ENCODE measurements at places on chromosomes 3 and 15. TPM values are rescaled to one million over a fixed set of nuclear protein-coding genes. Genes with fewer than 3 reads are reported as not detected.

MGA gene
- 36.1 TPM for total RNA-seq

- H3K4me3 ChIP-seq: no peak overlapping the region
- H3K27me3 ChIP-seq: no peaks in the 10 kb centered on the region
- H3K36me3 ChIP-seq: no peaks in the 10 kb centered on the region
- no peak for DNase-seq
- H3K4me1 ChIP-seq: no peaks in the 10 kb centered on the region
Measured at GRCh38 chr3:96039632-96040031, 774.8 kb upstream of the EPHA6 start.

GRCh38 chr15:70179309-70179892, 81.7 kb upstream of the TLE3 start:
- DNase-seq: no peak
- H3K27me3 ChIP-seq: peaks cover 25% of the 10 kb centered on the region
- no peaks in the 10 kb centered on the region for H3K36me3 ChIP-seq
- H3K27ac ChIP-seq: no peak overlapping the region

DNA sequence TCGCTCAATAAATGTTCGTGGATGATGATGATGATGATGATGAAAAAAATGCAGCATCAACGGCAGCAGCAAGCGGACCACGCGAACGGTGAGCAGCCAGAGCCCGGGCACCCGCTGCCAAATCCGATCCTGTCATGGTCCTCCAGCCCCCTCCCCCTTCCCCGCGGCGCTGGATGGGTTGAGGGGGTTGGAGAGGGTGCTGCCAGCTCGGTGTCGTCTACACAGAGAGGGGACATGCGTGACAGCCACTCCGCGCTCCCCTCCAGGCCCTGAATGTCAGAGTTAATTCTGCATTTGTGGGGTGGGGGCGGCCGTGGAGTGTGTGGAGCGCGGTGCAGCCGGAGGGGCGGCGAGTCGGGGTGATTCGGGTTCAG, 722 bp downstream of the CACNA1D start:
- no peak overlapping the region for H3K27ac ChIP-seq
- peaks cover 2% of the 10 kb centered on the region for H3K36me3 ChIP-seq
- DNase-seq: no peak
- peaks cover 63% of the 10 kb centered on the region for H3K27me3 ChIP-seq
- peaks cover 9% of the 10 kb centered on the region for H3K4me1 ChIP-seq
- H3K4me3 ChIP-seq: no peak overlapping the region

DNA sequence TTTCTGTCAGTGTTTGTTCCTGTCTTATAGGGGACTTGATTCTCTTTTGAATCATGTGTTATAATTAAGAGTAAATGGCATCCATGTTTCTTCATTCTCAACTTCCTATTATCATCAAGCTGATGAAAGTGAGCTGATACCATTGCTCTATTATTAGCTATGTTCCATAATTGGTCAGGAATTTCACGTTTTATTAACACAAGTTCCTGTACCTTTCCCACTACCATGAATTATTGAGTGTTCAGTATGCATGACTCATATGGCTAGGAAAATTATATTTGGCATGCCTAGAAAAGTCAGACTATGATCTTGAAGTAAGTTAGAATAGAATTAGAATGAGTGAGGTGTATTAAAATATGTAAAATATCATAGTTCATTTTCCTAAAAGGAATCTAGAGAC, 278.9 kb upstream of the LRRC3B start:
- no peaks in the 10 kb centered on the region for H3K4me1 ChIP-seq
- no peak for DNase-seq
- no peaks in the 10 kb centered on the region for H3K27me3 ChIP-seq
- H3K27ac ChIP-seq: no peak overlapping the region
- no peak overlapping the region for H3K4me3 ChIP-seq
- H3K36me3 ChIP-seq: no peaks in the 10 kb centered on the region

ADGRG7 gene
- 27.0 TPM for total RNA-seq

SLC38A3 gene
- total RNA-seq: not detected

COL8A1 gene
- not detected for total RNA-seq

HIGD2B gene
- total RNA-seq: 0.24 TPM

CCDC39 gene
- total RNA-seq: not detected

CADPS gene
- total RNA-seq: not detected

GRCh38 chr3:76908156-76908555, 131.7 kb upstream of the ROBO2 start:
- H3K36me3 ChIP-seq: no peaks in the 10 kb centered on the region
- DNase-seq: no peak
- no peak overlapping the region for H3K4me3 ChIP-seq
- no peak overlapping the region for H3K27ac ChIP-seq

DNA sequence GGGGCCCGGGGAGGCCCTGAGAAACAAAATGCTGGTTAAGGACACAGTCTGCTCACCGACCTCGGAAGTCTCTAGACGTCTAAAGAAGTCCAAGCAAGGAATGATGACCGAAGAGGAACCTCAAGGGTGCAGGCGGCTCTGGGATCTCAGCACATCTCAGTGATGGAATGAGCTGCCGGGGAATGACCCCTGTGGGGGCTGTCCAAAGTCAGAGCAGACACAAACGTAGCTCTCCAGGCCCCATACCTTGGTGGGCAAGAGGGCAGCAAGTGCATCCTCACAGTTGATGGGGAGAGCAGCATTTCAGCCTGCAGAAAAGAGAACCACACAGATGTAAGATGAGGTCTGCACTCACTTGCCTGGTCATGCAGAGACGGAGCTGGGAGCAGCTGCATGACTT, 129.1 kb downstream of the IGF1R start:
- H3K27ac ChIP-seq: no peak overlapping the region
- H3K27me3 ChIP-seq: peaks cover 2% of the 10 kb centered on the region
- H3K4me3 ChIP-seq: no peak overlapping the region
- no peak for DNase-seq

DNA sequence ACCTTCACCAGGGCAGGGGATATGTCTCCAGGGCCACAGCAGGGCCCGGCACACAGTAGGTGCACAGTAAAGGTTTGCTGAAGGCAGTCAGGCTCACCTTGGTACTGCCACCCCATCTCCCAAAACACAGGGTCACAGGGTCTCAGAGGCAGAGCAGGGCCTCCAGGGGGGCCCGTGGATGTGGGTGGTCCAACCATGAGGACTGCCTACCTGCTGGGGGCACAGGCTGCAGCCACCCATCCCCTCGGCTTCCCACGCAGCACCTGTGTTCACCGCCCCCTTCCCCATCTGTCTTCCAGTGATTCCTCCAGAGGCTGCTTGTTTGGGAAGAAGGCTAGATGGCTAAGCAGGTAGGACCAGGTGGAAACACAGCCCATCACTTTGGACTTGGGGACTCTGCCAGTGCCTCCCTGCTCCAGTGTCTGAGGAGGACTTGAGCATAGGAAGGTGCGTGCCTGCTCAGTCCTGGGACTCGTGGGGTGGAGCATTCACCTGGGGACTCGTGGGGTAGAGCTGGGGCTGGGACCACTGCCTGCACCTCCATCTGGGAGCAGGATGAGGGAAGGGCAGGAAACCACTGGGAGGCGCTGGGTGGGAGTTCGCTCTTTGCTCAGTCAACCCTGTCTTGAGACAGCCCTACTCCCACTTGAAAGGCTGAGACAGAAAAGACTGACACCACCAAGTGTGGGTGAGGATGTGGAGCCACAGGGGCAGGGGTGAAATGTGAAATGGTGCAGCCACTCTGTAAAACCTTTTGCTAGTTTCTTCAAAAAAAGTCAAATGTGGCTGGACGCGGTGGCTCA, 18.8 kb upstream of the PLXND1 start:
- DNase-seq: no peak
- peaks cover 26% of the 10 kb centered on the region for H3K4me1 ChIP-seq
- peaks cover 11% of the 10 kb centered on the region for H3K27me3 ChIP-seq
- H3K4me3 ChIP-seq: no peak overlapping the region
- H3K36me3 ChIP-seq: no peaks in the 10 kb centered on the region

- H3K4me1 ChIP-seq: no peaks in the 10 kb centered on the region
- no peaks in the 10 kb centered on the region for H3K36me3 ChIP-seq
- no peak overlapping the region for H3K4me3 ChIP-seq
- no peak for DNase-seq
- H3K27ac ChIP-seq: no peak overlapping the region
- no peaks in the 10 kb centered on the region for H3K27me3 ChIP-seq
Measured at GRCh38 chr3:55626279-55626665, 139.2 kb upstream of the WNT5A start.

DNA sequence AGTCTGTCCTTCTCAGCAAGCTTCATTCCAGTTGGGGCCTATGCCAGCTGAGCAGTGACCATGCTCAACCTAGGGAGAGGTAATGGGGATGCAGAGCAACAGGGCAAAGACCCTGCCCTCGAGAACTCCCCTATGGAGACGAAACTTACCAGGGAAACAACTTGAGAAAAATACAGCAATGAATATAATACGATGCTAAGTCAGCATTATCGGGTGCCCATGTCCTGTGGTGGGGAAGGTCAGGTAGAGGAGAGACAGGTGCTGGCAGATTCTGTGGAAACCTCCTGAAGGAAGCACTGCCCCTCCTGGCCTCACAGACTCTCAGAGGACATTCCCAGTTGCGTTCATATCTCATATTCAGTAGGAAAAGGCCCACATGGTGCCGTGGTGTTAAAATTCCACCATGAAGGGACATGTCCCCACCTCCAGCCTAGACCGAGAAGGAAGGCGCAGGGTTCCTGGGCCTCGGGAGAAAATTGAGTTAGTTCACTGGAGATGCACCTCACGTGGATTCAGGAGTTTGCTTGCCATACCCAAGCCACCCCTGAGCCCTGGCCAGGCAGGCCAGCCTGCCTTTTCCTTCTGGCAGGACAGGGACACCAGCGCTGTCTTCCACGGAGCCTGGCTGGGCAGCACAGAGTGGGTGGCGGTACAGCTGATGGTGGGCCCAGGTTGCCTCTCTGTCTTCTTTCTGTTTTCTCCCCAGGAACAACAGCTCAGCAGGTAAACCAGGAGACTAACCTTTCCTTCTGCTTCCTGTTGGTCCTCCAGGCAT, 62.4 kb downstream of the BOC start:
- H3K27ac ChIP-seq: no peak overlapping the region
- no peaks in the 10 kb centered on the region for H3K36me3 ChIP-seq
- no peak for DNase-seq
- H3K4me1 ChIP-seq: peaks cover 6% of the 10 kb centered on the region
- no peak overlapping the region for H3K4me3 ChIP-seq

PDCD10 gene
- 72.2 TPM for total RNA-seq

ASB14 gene
- not detected for total RNA-seq

DNA sequence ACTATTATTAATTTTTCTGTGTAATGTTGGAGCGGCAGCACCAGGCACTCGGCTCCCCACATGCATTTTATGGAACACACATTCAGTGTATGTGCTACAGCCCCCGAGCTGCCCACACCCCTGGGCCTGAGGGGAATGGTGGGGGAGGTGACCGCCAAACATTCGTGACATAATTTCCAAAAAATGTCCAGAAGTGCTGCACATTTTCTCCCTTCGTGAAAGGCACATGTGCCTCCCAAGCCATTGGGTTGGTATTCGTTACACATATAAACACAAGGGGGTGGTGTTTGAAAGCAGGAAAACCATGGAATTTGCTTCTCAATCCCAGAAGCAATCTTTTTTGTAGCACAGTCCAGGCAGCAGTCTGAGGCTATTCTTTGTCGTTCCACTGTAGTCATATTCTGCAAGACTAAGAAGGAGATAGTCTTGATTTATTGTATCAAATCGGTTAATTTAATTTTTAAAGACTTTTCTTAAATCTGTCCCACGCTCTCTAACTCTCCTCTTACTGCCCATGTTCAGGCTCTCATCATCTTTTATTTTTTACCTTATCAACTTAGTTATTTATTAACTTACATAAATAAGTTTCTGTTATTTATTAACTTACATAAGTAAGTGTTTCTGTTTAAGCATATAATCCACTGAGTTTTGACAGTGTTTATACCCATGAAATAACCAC, 39.2 kb upstream of the POLR2M start:
- H3K36me3 ChIP-seq: no peaks in the 10 kb centered on the region
- H3K4me3 ChIP-seq: no peak overlapping the region
- H3K27me3 ChIP-seq: peaks cover 36% of the 10 kb centered on the region
- DNase-seq: no peak
- H3K4me1 ChIP-seq: no peaks in the 10 kb centered on the region

DNA sequence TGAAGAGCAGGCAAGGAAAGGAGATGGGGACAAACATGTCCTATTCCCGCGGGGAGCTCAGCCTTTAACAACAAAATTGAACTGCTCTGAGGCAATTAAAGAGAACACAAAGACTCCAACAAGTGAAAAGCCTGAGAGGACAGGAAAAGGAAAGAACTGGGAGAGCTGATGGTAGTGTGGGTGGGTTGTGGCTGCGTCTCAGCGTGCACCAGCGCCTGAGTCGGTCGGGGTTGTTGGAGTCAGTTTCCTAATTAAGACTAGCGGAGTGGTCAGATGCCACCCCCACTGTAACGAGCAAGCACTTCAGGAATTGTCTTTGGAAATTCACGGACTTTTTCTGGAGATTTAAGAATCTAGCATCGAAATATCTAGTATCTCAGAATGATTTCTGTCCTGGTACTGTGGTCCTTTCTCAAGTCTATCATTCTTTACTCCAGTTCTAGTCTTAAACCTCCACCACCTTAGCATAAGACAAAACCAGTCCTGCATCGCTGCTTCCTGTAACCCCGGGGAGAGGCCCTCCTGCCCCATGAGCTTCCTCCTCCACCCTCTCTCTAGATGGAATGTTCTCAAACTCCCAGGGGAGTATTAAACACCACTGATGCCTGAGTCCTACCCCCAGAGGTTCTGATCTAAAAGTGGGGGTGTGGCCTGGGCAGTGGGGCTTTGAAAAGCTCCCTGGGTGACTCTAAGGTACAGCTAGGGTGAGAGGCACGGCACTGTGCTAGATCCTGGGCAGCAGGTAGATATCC, 104.0 kb downstream of the CYP19A1 start:
- no peaks in the 10 kb centered on the region for H3K36me3 ChIP-seq
- H3K4me3 ChIP-seq: no peak overlapping the region
- H3K27ac ChIP-seq: no peak overlapping the region
- H3K4me1 ChIP-seq: no peaks in the 10 kb centered on the region

PAK6 gene
- total RNA-seq: 1.2 TPM

Data from activated CD8-positive, alpha-beta T cell treated with anti-CD3 and anti-CD28 coated beads, Interleukin-2, amount 10 ng/mL, durations not matched to agents 7 days and 5 days (primary cell).